K562 (cell line): ENCODE measurements at places on chromosomes 3 and 15. TPM values are rescaled to one million over a fixed set of nuclear protein-coding genes. Genes with fewer than 3 reads are reported as not detected.

The SKIL gene
- polyA plus RNA-seq, result 4.3 and 5.5 TPM in 2 replicates

The ZXDC gene
- 7.3 and 8.0 TPM in 2 replicates for polyA plus RNA-seq

The CCR4 gene
- 0.19 and 0.20 TPM in 2 replicates for polyA plus RNA-seq

The ALDH1A2 gene
- 347 and 404 TPM in 2 replicates for polyA plus RNA-seq

The CLDN1 gene
- not detected in 2 replicates for polyA plus RNA-seq

The UCN2 gene
- polyA plus RNA-seq, result not detected in 2 replicates

The MGA gene
- polyA plus RNA-seq, result 8.9 and 9.7 TPM in 2 replicates

The MASP1 gene
- polyA plus RNA-seq, result not detected in 2 replicates

The IL17RB gene
- 2.7 and 2.8 TPM in 2 replicates for polyA plus RNA-seq

The LYZL4 gene
- not detected in 2 replicates for polyA plus RNA-seq

The SLC22A13 gene
- polyA plus RNA-seq, result 0.09 TPM in 1 of 2 replicates, not detected in the other

The INSYN1 gene
- polyA plus RNA-seq, result not detected in 2 replicates

The SST gene
- not detected in 2 replicates for polyA plus RNA-seq

The FILIP1L gene
- 0.91 and 1.8 TPM in 2 replicates for polyA plus RNA-seq

The CTXN2 gene
- polyA plus RNA-seq, result not detected in 2 replicates

The PLSCR2 gene
- polyA plus RNA-seq, result not detected in 2 replicates

The GALNT15 gene
- polyA plus RNA-seq, result not detected in 2 replicates

The GOLGA8T gene
- not detected in 2 replicates for polyA plus RNA-seq

The TMC3 gene
- not detected in 2 replicates for polyA plus RNA-seq

The SLC15A2 gene
- polyA plus RNA-seq, result 0.28 and 0.51 TPM in 2 replicates

The AHSG gene
- not detected in 2 replicates for polyA plus RNA-seq

The NEK10 gene
- polyA plus RNA-seq, result not detected in 2 replicates

The ZNF445 gene
- 12.4 and 13.1 TPM in 2 replicates for polyA plus RNA-seq

The SUSD5 gene
- not detected in 2 replicates for polyA plus RNA-seq

The RTP1 gene
- polyA plus RNA-seq, result not detected in 2 replicates

The RCN2 gene
- polyA plus RNA-seq, result 63.1 and 63.6 TPM in 2 replicates

The CEP70 gene
- 16.8 and 17.5 TPM in 2 replicates for polyA plus RNA-seq

The MINAR1 gene
- polyA plus RNA-seq, result 0.49 and 0.52 TPM in 2 replicates
